Inflammatory macrophage treated with lipopolysaccharide for 4 hours (primary cell): ENCODE measurements at places on chromosomes 12 and 14.

GRCh38 chr14:102849526-102850379 lies 72.5 kb downstream of the TRAF3 start:
- peak; percentile 66 for DNase-seq

- DNase-seq, result no peak
Measured at GRCh38 chr12:130517588-130517987, 179.9 kb downstream of the PIWIL1 start.

- peak; percentile 6 for DNase-seq
Measured at GRCh38 chr12:123873793-123874192, 98.8 kb downstream of the CCDC92 start.

- peak; percentile 54 for DNase-seq
Measured at GRCh38 chr14:61026526-61026925, 45.5 kb downstream of the SLC38A6 start.

DNA sequence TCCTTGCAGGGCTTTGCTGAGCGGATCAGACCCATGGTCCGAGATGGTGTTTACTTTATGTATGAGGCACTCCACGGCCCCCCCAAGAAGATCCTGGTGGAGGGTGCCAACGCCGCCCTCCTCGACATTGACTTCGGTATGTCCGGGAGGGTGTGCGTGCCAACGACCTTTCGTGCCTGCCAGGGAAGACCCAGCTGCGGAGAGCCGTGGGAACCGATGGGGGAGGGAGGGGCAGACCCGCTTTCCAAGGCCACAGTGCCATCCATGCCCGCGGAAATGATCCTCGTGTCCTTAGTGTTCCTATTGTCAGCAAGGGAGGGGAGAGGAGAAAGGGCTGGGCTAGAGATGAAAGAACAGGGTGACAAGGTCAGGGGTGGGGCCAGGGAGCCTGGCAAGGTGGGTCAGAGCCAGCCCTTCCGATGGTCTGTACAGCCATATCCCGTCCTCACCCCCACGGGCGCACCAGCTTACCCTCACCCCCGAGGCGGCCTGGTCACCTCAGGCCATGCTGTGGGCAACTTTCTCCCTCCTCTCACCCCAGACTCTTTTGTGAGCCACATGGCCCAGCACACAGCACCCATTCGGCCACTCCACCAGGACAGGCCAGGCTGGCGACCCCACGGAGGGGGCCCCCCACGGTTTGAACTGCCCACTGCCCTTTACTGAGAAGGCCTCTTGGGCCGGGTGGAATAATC lies 11.7 kb upstream of the SIVA1 start:
- DNase-seq, result no peak

DNA sequence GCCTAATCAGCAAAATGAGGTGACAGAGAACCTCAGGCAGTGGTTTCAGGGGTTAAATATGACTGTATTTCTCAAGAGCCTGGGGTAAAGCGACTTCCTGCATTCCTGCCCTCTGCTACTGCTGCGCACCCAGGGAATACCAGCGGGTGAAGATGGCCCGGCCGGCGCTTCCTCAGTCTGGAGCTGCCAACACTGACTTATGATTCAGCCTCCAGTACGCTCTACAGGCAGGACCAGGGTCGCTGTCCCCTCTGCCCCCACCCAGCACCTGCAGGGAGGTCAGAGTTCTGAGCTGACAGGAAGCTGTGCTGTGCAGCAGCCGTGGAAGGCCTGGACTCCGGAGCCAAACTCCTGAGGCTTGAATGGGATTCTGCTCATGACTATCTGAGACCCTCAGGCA lies 127.9 kb downstream of the PIWIL1 start:
- DNase-seq, result no peak

- no peak for DNase-seq
Measured at GRCh38 chr12:52679875-52680274, 332 bp downstream of the KRT1 start.

- no peak for DNase-seq
Measured at GRCh38 chr12:1471224-1471623, 123.2 kb downstream of the FBXL14 start.

GRCh38 chr14:63249092-63249491 lies 44.8 kb downstream of the RHOJ start:
- no peak for DNase-seq

DNA sequence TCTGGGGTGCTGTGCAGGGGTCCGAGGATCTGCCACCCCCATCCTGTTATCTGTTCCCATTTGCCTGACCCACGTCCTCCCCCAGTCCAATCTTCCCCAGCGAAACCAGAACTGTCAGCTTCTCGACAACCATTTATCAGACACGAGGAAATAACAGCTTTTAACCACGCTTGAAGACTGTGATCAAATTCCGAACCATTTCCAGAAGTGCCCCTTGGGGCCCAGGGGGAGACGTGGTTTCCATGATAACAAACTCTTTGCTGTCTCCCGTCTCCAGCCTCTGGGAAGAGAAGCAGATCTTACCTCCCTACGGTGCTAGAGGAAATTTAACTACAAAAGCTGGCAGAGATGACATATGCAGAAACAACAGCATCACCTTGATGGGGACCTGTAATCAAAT lies 35.1 kb upstream of the SRRM4 start:
- no peak for DNase-seq

GRCh38 chr14:86334355-86334754 lies 804.4 kb downstream of the FLRT2 start:
- peak; percentile 49 for DNase-seq

DNA sequence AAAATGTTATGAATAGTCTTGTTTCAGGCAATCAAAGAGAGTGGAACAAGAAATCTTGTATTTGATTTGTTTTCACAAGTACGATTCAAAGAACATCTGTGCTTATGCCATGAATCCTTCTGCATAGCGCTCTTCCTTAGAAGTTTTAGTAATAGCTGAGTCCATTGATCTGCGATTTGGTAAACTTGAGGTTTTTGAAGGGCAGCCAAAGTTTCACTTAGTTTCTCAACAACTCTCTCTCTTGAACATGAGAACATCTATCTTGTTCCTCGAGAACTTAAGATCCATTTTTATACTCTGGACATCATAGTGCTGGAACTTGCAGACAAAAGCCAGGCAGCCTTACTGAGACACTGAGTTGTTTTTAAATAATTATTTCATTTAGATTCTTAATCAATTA lies 96.2 kb upstream of the USP15 start:
- no peak for DNase-seq

GRCh38 chr12:94379479-94380113 lies 80.1 kb downstream of the CEP83 start:
- no peak for DNase-seq

- no peak for DNase-seq
Measured at GRCh38 chr14:38944691-38945090, 158.3 kb downstream of the SEC23A start.

GRCh38 chr12:116156614-116157013 lies 120.9 kb downstream of the MED13L start:
- no peak for DNase-seq

- no peak for DNase-seq
Measured at GRCh38 chr12:19030180-19030579, 99.4 kb upstream of the PLEKHA5 start.

DNA sequence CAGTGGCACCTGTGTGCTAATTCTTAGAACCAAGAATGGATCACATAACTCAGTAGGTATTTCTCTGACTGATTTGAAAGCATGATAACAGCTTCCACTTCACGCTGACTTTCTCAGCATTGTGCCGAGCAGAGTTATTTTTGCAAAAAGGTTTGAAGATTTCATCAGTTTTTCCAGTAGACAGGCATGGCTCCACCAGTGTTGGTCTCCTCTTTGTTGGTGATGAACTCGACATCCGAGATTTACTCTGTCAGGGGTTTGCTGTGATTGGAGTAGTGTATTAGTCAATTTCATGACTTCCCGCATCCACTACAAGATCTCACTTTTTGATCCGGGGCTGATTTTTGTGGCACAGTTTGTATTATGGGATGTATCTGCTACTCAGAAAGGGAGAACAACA lies 85.3 kb downstream of the PRKCH start:
- no peak for DNase-seq

DNA sequence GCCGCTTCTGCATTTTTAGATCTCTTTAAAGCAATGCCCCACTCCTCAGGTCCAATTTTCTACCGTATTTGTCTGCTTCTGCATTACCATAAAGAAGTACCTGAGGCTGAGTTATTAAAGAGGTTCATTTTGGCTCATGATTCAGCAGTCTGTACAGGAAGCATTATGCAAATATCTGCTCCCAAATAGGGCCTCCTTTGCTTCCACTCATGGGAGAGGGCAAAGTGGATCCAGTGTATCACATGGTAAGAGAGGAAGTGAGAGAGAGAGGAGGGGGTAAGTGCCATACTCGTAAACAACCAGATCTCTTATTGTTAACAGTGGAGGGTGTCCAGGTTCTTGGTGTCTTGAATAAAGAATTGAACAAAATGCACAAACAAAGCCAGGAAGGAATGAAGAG lies 316.1 kb upstream of the SEL1L start:
- DNase-seq, result no peak

GRCh38 chr12:131473261-131473660 lies 237.6 kb upstream of the SFSWAP start:
- DNase-seq, result no peak

DNA sequence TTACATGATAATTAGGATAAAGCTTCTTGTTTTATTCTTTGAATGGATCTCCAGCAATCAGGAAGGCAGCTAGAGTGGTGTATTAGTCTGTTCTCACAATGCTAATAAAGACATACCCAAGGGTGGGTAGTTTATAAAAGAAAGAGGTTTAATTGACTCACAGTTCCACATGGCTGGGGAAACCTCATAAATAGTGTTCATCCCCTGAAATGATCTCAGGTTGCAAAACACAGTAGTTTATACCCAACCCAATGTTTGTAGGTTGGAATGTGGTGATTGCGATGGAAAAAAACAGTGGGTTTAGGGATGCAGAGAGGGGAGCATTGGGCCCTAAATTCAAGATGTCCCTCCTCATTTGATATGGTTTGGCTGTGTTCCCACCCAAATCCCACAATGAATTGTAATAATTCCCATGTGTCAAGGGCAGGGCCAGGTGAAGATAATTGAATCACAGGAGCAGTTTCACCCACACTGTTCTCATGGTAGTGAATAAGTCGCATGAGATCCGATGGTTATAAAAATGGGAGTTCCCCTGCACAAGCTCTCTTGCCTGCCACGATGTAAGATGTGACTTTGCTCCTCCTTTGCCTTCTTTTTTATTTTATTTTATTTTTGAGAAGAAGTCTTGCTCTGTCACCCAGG lies 11.5 kb downstream of the MUCL1 start:
- DNase-seq, result no peak

DNA sequence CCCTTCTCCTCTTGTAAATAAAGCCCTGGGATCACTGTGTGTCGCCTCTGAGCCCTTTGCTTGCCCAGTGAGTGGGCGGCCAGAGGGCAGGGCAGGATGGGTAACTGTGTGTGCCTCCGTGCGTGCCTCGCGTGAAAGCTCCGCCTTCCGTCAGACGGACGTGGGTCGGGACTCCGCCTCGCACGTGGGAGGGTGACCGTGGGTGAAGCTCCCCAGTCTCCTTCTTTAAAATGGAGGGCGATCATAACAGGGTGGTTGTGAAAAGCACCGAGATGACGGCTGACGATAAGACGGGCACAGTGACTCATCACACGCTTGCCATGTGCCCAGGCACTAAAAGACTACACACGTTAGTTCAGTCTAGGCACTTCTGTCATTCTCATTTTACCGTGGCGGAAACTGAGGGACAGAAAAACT lies 9.2 kb downstream of the PHB2 start:
- peak; percentile 96 for DNase-seq
